ENCODE measurements at places on chromosomes 1 and 21. TPM values are rescaled to one million over a fixed set of nuclear protein-coding genes. Genes with fewer than 3 reads are reported as not detected.

DNA sequence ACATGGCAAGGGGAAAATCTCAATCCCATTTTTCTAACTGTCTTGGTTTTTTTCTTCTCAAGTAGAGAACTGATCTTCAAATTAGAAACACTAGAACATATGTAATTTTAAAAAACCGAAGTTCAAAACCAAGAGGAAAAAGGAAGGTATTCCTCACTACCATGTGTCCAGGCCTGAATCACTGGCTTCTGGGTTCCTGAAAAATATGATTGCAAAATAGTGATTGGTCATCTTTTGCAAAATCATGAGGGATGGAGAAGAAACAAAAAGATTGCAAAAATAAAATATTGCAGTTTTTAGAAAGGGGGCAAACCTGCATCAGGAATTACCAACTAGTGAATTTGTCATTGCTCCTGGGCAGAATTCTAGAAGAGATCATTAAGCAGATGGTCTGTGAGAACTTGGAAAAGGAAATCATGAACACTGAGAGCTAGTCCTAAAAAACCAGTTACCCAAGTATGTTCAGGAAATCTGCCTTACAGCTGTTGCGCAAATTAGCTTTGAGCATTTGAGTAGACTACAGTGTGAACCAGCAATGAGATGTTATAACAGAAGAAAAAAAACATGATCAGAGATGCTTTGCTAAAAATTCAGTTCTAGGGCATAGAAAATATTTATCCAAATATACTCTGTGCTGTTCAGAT, 49.4 kb downstream of the SPATA46 start:
- no peak for DNase-seq

The MAP1LC3C gene
- 10.8 TPM for total RNA-seq

DNA sequence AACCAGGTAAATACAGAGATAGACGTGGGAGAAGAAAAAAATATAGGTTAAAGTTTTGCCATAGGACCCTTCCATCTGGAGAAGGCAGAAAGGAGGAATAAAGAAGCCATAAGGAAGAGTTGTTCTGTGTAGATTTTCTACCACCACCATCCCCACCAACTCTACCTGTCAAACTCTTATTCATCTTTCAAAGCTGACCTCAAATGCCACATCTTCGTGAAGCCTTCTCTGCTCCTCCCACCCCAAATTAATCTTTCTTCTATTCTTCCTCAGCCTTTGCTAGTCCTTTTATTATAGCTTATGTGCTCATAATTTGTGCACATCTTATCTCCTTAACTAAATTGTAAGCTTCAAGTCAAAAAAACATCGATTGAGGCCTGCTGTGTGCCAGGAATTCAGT, 1.3 kb upstream of the NECTIN4 start:
- DNase-seq: no peak

DNA sequence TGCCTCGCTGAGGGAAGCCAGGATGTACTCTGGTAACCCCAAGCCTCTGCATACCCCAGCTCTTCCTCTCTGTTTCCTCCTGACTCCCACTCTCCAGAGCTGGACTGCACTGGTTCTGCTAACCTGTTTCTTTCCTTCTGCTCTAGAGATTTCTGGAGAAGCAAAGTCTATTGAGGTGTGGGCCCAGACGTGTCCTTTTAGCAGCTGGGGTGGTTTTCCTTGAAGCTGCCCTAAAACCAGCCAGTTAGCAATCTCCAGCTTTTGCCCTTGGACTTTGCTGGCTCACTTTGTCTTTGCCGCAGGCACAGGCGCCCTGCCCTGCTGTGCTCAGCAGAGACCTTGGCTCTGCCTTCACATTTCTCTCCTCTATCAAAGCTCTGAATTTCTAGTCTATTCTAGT, 171.8 kb upstream of the IVNS1ABP start:
- DNase-seq: no peak

- DNase-seq: no peak
Measured at GRCh38 chr1:16967095-16967575, 13.3 kb downstream of the MFAP2 start.

DNA sequence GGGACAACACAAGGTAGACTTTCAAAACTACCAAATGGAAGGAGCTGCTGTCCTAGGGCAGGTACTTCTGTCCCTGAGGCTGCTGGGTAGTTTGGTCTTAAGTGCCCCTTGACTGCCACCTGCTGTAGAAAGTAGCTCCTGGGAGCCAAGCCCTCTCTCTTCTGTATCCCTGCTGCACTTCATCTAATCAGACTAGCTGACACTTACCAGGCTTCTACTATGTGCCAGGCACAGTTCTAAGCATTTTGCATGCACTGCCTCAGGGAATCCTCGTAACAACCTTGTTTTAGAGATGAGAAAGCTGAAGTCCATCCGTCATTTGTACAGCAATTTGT, 15.9 kb upstream of the SRSF4 start:
- no peak for DNase-seq

- no peak for DNase-seq
Measured at GRCh38 chr1:34787461-34788420, 5.1 kb upstream of the GJA4 start.

The PRAMEF9 gene
- total RNA-seq: not detected

- no peak for DNase-seq
Measured at GRCh38 chr1:109786531-109787021, 22.9 kb upstream of the EPS8L3 start.

The SH2D1B gene
- total RNA-seq: 0.33 TPM

The TRAF3IP3 gene
- 4.6 TPM for total RNA-seq

GRCh38 chr1:198125995-198126735, 30.6 kb upstream of the NEK7 start:
- no peak for DNase-seq

DNA sequence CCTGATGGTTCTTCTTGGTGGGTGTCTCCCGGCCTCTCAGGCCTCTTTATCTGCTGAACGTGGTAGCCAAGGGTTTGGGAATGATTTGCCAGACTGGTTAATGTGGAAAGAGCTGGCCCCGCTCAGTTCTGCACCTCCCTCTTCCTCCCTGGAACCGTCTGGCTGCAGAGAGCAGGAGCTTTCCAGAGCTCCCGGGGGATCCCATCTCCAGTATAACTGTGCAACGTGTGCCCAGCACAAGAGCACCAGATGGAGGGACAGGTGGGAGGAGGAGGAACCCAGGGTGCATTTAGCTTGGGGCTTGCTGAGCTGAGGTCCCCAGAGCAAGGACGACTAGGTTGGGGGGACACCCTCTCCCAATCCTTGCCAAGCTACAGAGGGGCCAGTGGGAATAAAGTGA, 5.0 kb downstream of the TFF1 start:
- DNase-seq: no peak

DNA sequence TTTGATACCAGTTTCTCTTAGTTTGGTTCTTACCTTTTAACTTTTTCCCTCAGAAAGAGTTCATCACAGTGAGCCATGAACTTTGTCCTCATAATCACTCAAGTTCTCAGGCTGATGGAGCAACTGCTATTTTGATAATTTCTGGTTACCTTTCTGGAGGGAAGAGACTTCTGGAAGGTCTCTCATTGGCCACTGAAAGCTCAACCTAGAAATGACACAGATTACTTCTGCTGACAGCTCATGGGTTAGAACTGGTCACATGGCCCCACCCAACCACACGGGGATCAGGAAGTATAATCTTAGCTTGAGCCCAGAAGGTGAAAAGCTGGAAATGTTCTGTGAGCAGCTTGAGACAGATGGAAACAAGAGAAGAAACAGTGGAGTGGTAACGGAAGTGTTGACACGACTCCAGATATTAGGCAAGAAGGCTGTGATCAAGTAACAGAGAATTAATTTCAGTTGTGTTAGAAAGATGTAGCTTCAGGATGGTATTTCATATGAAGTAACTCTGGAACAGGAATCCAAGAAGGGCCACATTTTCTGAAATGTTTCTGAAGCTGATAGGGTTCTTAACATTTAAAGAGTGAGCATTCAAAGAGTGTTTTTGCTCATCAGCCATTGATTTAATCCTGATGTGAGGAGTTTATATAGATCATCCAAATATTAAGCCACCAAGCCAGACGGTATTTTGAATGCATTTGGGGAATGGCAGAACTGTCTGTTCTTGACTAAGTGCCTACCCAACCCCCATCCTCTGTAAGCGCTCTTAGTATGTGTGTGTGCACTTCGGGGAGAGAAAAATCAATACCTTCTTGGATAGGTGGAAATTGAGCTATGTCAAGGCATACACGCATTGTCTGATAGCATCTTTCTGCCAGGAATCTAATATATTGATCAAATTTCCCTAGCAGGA, 21.9 kb upstream of the XPR1 start:
- DNase-seq: no peak

- DNase-seq: no peak
Measured at GRCh38 chr1:9929431-9930385, 13.5 kb downstream of the LZIC start.

The UBE2U gene
- total RNA-seq: not detected

- DNase-seq: no peak
Measured at GRCh38 chr1:2475571-2475970, 518 bp upstream of the PLCH2 start.

The HAO2 gene
- not detected for total RNA-seq

- DNase-seq: no peak
Measured at GRCh38 chr1:145991735-145992412, 4.5 kb downstream of the TXNIP start.

GRCh38 chr1:233675893-233676292, 62.0 kb downstream of the KCNK1 start:
- DNase-seq: no peak

The OR6K3 gene
- total RNA-seq: not detected

GRCh38 chr1:103162360-103162759, 54.0 kb upstream of the COL11A1 start:
- DNase-seq: no peak

GRCh38 chr1:94980582-94981574, 54.0 kb upstream of the CNN3 start:
- DNase-seq: no peak

- no peak for DNase-seq
Measured at GRCh38 chr1:175219774-175220173, 27.2 kb upstream of the KIAA0040 start.

The CLDN17 gene
- total RNA-seq: not detected

DNA sequence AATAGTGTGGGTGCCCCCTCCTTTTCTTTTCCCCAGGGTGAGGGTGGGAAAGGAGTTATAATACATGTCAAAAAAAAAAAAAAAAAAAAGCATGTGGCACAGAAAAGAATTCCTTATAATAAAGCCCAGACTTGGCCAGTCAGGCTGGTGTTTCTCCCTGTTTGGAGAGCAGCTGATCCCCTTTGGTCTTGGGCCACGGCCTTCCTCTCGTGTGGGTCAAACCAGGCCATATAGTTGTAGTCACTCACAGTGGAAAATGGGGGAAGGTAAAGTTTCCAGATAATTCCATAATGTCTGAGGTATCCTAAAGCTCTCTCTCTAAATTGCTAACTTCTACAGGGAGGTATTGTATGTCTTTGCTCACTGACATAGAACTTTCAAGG, 22.0 kb downstream of the CLIC6 start:
- DNase-seq: no peak

The FHL3 gene
- 21.4 TPM for total RNA-seq

The SPATA21 gene
- total RNA-seq: not detected

DNA sequence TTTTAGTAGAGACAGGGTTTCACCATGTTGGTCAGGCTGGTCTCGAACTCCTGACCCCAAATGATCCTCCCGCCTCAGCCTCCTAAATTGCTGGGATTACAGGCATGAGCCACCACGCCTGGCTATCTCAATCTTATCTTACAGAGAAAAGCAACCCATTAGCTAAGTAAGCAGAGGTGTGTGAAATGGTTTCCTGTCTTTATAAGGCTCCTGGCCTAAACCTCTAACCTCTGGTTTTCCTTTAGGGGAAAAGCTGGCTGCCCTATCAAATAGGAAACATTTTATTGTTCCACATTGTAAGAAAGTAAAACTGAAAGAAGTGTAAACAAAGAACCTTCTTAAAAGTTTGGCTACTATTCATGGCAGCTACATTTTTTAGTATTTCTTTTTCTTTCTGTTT, 78.3 kb upstream of the MORC3 start:
- no peak for DNase-seq

GRCh38 chr1:20076223-20076622, 6.2 kb downstream of the PLA2G5 start:
- DNase-seq: no peak

The TNFAIP8L2 gene
- 5.6 TPM for total RNA-seq

DNA sequence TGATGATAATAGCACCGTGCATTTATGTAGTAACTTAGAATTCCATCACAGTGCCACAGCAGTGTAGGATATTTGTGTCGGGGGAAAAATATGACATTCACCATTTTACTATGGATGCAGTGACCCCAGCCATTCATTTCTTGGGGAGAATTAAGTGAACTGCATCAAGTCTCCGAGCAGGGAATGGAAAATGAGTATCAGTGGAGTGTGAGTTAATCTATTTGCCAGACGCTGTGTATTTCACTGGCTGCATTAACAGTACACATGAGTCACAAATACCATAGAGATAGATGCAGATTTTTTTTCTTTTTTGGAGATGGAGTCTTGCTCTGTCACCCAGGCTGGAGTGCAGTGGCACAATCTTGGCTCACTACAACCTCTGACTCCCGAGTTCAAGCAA, 33.8 kb upstream of the SLC45A1 start:
- DNase-seq: no peak

The CHAF1B gene
- total RNA-seq: 2.8 TPM

The FAM163A gene
- total RNA-seq: not detected

The SPRR5 gene
- total RNA-seq: not detected

The DYNLT4 gene
- 0.80 TPM for total RNA-seq

GRCh38 chr1:150604226-150604588, 24.8 kb upstream of the MCL1 start:
- no peak for DNase-seq

DNA sequence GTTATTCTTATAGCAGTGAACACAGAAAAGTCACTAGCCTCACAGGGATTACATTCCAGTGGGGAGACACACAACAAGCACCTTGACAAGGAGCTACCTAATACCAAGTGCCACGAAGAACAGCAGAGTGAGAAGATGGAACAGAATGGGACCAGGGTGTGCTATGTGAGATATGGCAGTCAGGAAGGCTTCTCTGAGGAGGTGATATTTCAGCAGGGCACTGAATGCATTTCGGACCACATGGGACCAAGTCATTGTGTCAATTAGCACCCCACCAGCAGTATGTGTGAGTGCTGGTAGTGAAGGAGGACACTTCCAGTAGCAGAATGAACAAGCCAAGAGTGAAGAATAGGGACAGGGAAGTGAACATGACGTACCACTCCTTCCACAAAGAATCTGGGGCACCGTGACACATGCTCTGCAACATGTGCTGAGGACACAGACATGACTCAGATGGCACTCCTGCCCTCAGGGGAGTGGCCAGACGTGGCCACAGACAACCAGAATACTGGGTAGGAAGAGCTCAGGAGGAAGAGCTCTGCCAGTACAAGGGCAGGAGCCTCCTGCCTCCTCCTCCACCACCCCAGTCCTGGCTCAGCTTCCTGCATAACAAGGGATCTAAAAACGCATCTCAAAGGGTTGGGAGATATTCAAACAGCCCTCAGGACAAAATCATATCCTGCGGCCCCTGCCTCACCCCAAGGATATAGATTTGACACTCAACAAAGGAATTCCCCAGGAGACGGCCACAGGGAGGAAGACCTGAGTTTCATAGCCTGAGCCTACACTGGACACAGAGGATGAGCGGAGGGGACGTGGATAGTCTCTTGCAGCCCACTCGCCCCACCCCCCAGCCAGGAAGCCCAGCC, 102.5 kb downstream of the TRABD2B start:
- DNase-seq: peak; percentile 80

- DNase-seq: no peak
Measured at GRCh38 chr1:96144636-96145035, 576.9 kb upstream of the PTBP2 start.
